Kidney epithelial cell (primary cell): ENCODE measurements at places on chromosomes 7 and 10.

- DNase-seq = no peak
Observed at GRCh38 chr10:116835658-116836057, 13.6 kb upstream of the ENO4 start.

GRCh38 chr7:41698726-41699125 is 4.2 kb downstream of the INHBA start:
- DNase-seq = no peak

DNA sequence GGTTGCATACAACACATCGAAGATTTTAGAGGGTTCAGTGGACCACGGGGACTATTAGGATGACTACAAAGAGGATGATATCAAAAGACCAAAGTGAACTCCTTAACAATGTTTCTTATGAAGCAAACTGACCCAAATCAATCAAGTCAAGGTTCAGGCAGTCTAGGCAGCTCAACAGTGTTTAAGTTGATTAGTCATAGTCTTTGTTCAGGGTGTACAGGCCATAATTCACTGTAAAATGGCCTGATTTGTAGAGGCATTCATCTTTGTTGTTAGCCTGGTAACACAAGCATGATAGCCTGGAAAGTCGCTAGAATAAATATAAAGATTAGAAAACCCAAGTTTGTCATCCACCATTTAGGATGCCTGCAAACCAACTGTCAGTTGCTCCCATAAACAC is 32.6 kb downstream of the ANTXRL start:
- DNase-seq = no peak

DNA sequence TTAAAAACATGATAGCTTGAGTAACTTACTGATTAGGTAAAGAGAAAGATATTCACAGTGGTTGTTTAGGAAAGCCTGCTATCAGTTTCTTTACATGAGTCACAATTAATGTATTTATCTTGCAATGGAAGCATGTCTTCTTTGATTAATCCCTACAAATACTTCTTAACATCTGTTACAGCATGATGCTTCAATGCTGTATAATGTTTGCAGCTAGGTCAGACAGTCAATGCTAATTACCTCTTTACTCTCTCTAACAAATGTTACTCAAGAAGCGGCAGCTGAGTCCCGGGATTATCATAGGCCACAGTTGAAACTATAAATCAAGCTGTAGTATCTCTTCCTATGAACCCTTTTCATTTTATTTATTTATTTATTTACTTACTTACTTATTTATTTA is 33.2 kb downstream of the ACBD5 start:
- DNase-seq = no peak

DNA sequence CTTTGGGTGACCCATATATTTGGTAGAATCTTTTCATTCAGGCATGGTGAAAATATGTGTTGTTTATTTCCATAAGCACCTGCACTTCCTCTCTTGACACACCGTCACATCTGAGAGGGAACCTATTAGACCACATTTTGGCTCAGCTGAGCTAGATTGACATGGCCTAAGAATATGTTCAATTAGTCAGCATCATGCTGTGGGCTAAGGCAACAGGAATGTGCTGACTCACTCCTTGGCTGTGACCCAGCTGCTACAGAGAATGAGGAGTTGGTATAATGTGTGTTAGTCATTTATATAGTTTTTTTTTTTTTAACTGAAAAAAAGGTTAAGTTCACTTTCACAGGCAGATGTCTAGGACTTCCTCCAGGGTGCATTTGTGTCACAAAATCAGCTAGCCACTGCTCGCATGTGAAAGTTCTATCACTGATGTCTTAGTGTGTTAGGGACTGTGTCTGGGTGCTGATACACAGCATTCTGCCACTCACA is 180.6 kb downstream of the SEMA3E start:
- peak; percentile 99 for DNase-seq

DNA sequence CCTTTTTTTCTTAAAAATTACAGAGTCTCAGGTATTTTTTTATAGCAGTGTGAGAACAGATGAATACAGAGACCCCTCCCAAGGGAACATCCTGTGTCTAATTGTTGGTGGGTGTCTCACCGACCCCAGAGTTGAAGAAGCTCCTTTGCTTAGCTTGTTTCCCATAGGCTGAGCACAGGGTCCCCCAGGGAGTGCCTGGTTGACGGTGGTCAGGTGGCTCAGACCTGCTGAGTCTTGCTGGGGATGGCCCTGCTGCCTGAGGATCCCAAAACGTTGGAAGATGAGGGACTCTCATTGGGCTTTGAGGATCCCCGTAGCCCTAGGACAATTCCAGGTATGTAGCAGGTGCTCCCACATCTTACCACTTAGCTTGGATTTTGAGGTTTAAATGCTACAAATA is 19.5 kb downstream of the SCART1 start:
- DNase-seq = no peak

DNA sequence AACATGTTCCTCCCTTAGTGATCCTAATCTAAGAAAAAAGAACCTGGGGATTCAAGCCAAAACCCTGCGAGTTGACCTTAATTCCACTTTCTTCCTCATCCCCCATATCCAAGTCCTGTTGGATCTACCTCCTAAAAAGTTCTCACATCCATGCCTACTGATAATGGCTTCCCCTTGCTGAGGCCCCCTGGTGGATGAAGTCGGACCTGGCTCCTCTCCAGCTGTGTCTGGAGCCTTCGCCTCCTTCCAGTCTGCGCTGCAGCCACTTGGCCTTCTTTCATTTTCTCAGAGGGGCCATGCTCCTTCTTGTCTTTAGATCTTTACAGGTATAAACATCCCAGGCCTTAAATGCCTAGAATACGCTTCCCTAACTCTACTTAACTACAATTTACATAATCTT is 8.1 kb downstream of the PDE1C start:
- DNase-seq = no peak

DNA sequence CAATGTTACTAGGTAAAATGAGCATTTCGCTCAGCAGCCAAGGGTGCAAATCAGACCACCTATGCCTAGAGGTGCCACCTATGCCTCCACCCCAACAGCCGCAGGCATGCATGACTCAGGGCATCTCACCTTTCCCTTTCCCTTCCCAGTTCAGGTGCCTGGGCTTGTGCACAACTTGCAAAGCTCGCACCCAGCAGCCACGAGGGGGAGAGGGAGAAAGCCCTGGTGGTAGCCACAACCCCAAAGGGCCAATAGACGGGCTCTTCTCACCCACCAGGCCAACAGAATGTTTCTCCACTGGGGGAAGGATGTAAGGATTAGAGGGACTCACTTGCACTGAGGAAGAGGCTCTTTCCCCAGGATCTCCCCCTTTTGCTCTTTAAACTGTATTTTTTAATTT is 462.3 kb upstream of the PCDH15 start:
- no peak for DNase-seq

DNA sequence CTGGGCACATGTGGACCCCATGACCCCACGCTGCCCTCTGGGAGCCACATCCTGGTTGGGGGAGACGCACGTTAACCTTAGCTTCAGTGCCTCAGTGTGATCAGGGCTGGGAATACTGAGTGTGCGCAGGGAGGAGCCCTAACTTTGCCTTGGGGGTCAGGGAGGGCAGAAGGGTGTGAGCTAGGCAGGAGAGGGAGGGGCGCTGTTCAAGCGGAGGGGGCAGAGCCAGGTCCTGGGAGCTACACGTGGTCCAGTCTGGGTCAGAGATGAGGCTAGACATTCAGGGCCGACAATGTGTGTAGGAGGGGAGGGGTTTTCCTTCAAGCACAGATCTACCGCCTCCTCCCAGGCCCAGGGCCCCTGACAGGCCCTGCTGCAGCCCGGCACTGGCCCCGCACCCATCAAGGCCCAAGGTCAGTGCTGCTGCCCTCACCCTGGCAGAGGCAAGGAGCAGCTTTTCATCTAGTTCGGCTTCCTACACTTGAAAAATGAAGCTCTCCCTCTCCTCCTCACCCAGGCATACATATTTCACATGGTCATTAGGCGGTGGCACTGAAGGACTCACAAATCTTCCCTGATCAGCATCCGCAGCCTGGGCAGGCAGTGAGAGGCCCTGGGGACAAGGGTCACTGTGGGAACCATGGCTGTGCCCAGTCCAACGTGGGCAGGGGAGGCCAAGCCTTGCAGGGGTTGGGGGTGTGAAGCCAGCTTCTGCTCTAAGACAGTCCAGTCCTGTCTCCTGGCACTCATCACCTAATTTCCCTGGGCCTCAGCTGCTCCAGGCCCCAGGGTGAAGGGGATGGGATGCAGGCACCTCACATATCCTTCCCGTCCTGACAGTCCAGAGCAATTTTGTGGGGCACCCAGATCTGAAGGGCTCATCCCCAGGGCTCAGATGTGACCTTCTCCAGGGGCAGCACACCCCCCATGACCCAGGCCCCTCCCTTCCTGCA is 47.3 kb downstream of the C10orf105 start:
- DNase-seq = no peak

GRCh38 chr10:14312014-14312413 is 18.7 kb downstream of the FRMD4A start:
- DNase-seq = no peak
